Stimulated activated CD4-positive, alpha-beta T cell treated with anti-CD3 and anti-CD28 coated beads, TNF-alpha, amount 100 ng/mL, for 1 hour (primary cell): ENCODE measurements at places on chromosomes 4 and X.

DNA sequence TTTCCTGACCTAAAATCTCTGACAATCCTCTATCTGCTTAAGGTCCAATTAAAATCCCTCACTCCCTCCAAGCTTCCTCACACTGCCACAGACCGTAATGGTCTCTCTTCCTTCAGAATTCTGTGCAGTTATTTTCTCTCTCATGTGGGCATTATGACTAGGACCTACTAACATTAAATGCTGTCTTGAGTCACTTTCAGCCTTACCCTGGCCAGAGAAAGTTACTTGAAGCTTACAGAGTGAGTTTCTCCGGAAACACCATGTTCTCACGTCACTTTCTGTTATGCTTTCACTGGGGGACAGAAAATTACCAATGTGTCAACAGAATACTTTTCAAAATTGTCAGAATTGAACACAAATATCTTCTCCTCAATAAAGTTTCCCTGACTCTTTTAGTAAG, 271.8 kb downstream of the INPP4B start:
- DNase-seq: no peak

DNA sequence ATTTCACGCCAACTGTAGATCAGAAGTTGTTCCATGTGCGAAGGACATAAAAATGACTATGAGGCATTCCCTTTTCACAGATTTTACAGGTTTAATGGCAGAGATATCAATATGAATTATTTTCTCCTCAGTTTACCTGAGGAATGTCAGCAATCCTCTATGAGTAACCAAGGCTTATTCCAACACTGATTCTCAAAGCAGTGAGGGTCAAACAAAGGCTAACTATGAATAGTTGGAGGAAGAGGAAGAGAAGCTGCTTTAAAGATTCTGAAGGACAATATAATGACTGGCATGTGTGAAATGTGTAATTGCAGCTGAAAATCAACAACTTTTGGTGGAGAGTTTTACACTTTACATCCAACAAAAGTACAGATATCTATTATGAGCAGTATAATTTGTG, 29.1 kb downstream of the NAF1 start:
- DNase-seq: no peak

GRCh38 chr4:187929024-187929423, 66.5 kb upstream of the ZFP42 start:
- no peak for DNase-seq

DNA sequence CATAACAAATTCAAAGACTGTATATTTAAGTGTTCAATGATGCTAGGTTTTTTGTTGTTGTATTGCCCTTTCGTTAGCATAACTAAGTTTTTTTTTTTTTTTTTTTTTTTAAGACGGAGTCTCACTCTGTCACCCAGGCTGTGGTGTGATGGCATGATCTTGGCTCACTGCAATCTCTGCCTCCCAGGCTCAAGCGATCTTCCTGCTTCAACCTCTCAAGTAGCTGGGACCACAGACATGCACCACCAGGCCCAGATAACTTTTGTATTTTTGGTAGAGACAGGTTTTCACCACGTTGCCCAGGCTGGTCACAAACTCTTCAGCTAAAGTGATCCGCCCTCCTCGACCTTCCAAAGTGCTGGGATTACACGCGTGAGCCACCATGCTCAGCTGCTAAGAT, 7.0 kb downstream of the SH3BGRL start:
- DNase-seq: no peak

- DNase-seq: no peak
Measured at GRCh38 chrX:4925911-4926310, 1212.5 kb upstream of the PRKX start.

DNA sequence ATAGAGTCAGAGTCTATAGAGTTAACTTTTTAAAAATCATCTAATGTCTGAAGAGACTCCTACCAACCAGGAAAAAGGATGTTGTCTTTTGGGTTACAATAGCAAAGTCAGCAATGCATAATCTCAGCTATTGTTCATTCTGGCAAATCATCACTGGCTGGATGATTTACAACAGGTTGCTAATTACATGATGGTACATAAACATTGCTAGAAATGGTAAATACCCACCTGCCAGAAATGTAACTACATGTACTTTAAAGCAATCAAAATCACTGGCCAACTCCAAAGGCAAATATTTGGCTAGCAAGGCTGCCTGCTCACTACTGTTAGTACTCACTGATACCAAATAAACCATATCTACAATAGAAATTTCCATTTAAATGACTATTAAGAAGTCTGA, 91.1 kb downstream of the PPP3CA start:
- no peak for DNase-seq

GRCh38 chrX:53430231-53430630, 3.9 kb downstream of the HSD17B10 start:
- no peak for DNase-seq

DNA sequence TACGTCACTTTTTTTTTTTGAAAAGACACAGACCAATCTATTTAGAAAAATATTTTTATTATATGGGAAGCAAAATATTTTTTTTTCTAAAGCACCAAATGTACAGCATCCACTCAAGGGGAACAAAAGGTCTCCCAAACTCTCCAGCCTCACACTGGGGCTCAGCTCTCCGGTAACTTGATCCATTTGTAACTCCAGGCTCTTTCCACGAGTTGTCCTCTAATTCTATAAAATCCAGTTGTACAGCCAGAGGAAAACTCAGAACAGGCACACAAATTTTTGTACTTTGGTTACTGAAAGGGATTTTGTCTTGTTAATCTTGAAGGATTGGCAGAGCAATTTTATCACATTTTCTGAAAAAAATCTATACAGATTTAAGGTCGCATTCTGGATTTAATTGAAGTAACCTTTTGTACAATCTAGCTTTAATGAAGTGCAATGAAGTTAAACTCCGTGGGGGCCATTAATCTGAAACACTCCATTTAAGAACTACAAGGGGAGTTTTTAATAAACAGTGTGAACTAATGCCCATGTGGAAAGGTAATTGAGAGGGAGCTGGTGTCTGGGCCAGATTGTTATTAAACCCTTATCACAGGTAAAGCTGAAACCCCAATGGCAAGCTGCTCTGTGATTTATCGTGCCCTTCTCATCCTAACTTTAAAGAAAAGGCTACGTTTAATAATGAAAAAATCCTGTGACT, 161.2 kb upstream of the FRG1 start:
- no peak for DNase-seq

DNA sequence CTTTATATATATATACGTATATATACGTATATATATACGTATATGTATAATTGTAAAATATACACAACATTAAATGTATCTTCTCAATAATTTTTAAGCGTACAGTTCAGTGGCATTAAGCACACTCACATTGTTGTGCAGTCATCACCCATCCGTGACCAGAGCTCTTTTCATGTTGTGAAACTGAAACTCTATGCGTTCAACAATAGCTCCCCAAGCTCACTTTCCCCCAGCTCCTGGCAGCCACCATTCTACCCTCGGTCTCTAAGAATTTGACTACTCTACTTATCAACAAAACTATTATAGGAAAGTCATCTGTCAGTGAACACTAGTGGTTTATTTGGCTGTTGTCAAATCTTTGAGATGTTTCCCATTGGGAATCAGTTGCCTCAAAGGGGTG, 621.8 kb upstream of the GALNT7 start:
- no peak for DNase-seq

DNA sequence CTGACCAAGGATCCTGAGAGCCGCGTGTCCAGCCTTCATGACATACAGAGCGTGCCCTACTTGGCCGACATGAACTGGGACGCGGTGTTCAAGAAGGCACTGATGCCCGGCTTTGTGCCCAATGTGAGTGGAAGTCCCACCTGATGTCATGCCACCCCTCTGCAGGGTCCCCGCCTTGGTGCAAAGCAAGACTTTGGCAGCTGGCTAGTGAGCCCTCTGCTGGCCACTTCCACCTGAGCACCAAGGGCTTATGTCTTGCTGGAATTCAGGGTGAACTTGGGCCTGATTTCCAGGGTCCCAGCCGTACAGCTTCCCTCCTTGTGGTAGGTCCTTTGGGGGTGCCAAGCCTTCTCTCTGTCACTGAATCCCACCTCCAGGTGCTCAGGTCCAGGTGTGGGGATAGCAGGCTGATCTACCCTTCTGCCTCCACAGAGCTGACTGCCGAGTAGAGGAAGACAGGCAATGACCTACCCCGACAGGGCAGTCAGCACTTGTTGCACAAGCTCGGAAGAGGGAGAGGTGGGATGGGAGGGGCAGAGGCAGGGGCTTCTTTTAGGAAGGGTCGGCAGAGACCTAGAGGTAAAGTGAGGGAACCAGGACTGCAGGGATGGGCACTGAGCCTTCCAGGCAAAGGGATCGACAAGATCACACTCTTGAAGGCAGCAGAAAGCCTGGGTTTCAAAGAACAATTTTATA, 248.1 kb downstream of the EVC2 start:
- DNase-seq: no peak

DNA sequence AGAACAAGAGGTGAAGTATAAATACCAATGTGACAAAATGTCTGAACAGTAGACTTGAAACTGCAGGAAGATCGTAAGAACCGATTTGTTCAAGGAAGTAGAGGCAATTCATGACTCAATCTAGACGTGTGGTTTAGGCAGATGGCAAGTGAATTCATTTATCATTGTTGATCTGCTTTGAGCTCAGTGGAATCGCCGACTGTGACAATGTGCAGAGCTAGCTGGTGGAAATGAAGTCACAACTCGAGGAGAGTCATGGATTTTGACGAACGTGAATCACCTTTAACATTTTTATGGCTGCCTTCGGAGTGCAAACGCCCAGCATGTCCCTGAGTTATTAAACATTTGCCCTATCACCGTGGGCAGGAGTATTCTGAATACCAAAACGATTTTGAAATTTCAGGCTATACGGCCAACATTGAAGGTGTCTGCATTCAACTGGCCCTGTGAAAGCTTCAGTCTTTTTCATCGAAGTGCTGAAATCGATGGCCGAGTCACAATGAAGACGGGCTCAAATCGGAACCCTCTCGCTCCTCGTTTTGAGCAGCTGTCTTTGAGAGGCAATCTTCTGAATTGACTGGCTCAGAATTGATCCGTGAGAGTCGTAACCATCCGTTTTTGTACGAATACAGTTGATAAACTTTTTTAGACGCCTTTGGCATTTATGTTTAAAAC, 689 bp upstream of the OGT start:
- peak; percentile 40 for DNase-seq

DNA sequence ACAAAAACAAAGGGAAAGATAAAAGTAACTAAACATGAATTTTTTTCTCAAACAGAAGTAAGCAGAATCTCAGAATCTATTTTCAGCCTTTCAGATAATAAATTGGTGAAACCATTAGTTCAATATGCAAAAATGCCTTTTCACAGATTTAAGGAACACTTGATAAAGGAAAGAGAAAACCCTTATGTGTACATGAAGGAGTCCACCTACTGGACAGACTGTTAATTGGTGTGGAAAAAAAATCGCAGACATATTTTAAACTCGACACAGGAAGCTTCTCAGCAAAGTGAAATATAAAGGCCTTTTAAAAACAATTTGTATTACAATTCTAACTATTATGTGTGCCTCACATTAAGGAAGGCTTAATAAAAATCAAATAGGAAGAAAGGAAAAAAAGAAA, 22.3 kb downstream of the COX7B2 start:
- no peak for DNase-seq

- DNase-seq: no peak
Measured at GRCh38 chr4:161883157-161883556, 280.6 kb downstream of the FSTL5 start.

GRCh38 chr4:88102026-88102425, 56.4 kb downstream of the ABCG2 start:
- DNase-seq: no peak

DNA sequence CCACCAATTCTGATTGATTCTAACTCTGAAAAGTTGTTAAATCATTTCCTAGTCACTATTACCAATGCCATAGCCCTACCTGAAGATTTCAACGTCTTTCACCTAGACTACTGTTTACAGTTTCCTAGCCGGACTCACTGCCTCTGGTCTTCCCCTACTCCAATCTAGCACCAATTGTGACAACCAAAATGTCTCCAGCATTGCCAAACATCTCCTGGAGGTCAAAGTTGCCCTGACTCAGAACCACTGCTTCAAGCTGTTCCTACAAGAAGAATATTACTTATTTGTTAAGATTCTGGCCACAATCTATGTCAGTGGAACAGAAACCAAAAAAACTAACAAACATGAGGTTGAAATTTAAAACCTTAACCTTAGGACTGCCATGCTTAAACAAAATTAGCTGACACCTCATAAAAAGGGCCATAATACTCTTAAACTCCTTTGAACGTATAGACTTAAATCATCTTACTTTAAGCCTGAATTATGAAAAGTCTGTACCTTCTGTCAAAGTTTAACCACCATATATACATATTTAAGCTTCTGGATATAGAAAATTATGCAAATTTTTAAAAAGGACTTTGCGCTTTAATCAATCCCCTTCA, 2.1 kb downstream of the PDS5A start:
- no peak for DNase-seq

DNA sequence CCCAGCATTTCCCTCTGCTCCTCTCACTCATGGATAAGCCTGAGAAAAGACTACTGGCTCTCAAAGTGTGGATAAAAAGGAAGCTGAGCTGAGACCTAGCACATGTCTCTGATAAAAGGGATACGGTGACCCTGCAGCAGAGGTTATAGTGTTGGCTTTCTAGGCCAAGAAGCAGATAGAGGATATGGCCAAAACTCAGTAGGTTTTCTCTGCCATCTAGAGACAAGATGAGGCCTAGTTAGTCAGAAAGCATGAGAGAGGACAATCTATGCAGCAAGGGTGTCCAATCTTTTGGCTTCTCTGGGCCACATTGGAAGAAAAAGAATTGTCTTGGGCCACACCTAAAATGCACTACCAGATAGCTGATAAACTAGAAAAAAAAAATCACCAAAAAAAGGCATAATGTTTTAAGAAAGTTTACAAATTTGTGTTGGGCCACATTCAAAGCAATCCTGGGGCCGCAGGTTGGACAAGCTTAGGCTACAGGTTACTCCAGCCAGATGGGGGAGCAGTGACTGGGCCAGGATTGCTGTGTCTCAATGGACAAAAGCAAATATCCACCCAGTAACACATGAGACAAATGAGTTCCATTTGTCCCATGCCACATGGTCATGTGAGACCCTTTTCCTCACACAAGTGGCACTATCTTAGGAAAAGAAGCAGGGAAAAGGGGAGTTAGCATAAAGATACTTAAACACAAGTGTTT, 411.4 kb downstream of the INPP4B start:
- no peak for DNase-seq

DNA sequence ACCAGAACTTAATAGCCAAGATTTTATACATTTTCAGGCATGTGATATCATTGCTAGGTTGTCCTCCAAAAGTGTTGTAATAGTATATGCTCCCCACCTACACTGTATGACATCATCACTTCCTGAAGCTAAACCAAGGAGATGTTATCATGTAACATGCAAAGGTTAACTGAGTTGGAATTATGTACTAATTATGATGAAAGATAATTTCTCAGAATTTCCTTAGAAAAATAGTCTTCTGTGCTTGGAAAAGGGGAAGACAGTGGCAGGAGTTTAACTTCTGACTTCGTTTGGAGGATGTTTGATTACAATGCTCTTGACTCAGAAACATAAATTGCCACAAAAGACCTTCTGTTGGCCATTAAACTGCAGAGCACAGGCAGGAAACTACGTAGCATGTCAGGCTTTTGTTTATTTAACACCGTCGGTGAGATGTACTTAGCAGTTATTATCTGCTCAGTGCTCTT, 83.6 kb upstream of the GUCY1A1 start:
- DNase-seq: no peak
